ENCODE measurements at places on chromosomes 6 and 20.

- no peak for DNase-seq
Measured at GRCh38 chr6:14317387-14317970, 199.9 kb downstream of the CD83 start.

GRCh38 chr6:149859368-149859767, 4.8 kb downstream of the LRP11 start:
- no peak for DNase-seq

DNA sequence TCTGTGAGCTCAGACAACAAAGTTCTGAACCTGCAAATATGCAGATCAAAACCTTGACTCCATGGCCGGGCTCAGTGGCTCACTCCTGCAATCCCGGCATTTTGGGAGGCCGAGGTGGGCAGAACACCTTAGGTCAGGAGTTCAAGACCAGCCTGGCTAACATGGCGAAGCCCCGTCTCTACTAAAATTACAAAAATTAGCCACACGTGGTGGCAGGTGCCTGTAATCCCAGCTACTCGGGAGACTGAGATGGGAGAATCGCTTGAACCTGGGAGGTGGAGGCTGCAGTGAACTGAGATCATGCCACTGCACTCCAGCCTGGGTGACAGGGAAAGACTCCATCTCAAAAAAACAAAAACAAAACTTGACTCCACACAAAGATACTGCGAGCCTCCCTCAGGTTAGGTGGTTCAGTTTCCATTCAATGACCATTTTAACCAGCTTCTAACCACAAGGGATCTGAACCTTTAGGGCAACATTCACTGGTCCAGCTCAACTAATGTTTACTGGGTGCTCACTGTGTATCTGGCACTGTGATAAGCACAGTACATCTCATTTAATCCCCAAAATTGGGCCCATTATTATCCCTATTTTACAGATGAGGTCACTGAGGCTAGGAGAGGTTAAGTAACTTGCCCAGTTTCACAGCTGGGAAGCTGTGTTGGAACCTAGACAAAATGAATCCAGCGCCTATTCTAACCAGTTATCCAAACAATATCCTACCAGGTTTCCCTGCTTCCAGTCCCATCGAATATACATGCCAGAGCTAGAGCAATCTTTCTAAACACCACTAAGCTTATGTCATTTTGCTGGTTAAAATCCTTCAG, 1.8 kb downstream of the SNRPB start:
- DNase-seq = no peak

GRCh38 chr20:61963885-61964674, 101.6 kb downstream of the TAF4 start:
- no peak for DNase-seq

DNA sequence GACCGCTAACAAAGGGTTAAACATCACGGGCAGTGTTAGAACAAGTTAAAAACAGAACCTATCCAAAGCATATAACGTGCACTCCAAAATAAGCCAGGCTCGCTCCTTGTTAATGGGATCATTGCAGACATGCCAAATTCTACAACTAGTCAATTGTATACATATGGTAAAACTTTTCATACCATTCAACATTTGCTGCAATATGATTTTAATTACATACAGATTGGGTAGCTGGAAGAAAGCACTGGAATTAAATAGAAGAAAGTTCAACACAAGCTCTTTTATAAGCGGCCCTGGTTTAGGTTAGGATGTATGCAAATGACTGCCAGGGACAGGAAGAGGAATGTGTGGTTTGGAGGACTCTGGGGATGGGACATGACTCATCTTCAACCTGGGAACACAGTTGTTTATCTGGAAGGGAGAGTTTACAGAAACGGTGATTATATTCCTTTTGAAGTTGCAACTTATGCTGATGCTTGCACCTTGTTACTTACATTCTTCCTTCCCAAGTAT, 62.5 kb upstream of the TIAM2 start:
- DNase-seq = no peak

GRCh38 chr6:110357298-110357663, 868 bp downstream of the METTL24 start:
- no peak for DNase-seq

- peak; percentile 25 for DNase-seq
Measured at GRCh38 chr6:105363100-105363754, 39.7 kb downstream of the PREP start.

GRCh38 chr20:63273635-63274380, 1.2 kb downstream of the ARFGAP1 start:
- DNase-seq = no peak

DNA sequence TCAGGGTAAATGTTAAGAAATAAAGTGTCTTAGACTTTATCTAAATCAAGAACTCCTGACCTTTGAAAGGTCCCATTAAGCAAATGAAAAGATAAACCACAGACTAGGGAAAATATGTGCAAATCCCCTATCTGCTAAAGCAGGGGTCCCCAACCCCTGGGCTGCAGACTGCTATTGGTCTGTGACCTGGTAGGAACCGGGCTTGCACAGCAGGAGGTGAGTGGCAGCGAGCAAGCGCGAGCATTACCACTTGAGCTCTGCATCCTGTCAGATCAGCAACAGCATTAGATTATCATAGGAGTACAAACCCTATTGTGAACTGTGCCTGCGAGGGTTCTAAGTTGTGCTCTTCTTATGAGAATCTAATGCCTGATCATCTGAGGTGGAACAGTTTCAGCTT, 42.4 kb downstream of the LCA5 start:
- DNase-seq = no peak

DNA sequence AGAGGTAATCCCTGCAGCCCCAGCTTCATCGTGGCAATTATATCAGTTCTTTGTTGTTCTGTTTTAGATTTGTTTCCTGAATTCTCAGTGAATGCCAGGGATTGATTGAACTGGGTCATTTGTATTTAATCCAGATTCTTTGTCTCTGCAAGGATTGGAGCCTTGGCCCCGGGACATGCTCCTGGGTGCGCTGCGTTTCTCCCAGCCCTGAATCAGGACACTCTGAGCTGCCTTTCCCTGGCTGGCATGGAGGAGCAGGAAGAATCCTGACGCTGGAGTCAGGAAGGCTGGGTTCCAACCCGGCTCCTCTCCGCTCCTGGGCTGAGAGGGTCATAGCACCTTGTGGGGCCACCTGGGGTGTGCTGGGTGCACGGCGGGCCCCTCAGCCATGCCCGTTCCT, 545.6 kb downstream of the QKI start:
- no peak for DNase-seq

GRCh38 chr6:149580880-149581279, 14.7 kb downstream of the GINM1 start:
- DNase-seq = no peak

GRCh38 chr20:4110885-4111284, 95.5 kb upstream of the RNF24 start:
- no peak for DNase-seq

GRCh38 chr6:136510782-136511181, 39.4 kb downstream of the MAP7 start:
- no peak for DNase-seq

GRCh38 chr6:153129873-153130514, 1.1 kb downstream of the RGS17 start:
- DNase-seq = peak; percentile 42

- DNase-seq = no peak
Measured at GRCh38 chr20:47686545-47686944, 98.7 kb downstream of the SULF2 start.

DNA sequence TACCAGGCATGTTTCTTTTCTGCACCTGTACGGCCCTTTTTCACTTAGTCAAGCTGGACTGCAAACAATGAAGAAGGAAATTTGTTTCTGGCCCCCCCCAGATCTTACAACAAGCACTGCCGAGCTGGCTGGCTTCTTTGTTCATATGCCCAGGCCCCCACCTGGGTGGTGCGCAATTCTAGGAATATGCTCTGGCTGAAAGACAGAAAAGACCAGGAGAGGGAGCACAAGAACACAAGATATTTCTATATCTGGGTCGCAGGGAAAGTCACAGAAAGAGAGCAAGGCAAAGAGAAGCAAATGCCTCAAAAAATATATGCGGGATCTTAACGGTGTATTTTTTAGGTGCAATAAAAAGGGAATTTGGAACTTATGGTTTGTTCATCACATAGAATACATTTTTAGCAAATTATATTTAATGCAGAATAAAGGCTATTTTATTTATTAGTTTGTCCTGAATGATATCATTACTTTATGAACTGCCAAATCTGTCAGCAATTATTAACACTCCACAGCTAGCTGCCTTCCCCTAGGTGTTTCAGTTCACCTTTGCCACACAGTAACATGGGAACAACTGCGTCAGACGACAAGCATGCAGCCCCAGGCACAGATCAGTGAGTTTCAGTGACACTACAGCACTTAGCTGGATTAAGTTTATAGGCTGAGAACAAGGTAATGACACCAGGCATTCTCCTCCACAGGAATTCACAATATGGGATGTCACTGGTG, 76.5 kb downstream of the GJA10 start:
- DNase-seq = peak; percentile 49

- DNase-seq = no peak
Measured at GRCh38 chr6:132388291-132388690, 13.0 kb downstream of the MOXD1 start.

GRCh38 chr6:53302678-53303360, 45.9 kb downstream of the ELOVL5 start:
- no peak for DNase-seq

DNA sequence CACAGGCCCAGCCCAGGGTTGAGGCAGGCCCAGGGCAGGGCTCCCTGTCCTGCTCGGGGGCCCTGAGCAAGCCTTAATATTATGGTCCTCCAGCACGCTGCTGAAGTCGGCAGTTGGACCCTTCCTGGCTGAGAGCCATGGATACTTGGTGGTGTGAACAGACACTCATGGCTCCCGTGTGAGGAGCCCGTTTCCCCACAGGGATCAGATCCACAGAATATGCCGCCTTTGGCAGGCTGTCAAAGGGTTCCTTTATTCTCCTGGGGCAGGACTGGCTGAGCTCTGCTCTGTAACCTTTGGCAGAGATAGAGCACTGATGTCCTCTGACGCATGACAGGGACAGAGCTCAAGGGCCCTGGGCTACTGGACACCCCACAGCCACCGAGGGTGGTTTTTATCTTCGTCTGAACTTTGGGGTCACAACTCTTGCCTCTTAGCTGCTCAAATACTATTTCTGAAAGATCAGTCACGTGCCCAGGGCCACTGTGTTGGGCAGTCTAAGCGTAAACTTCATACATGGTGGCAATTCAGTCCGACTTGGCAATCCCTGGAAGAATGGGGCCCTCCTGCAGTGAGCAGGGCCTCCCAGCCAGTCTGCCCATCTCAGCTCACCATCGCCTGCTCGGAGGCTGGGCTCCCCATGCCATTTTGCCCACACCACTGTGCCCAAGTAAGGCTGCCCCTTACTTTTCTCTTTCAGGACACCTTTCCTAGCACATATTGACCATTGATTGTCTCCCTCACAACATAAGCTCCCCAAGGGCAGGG, 49.1 kb downstream of the TTI1 start:
- peak; percentile 56 for DNase-seq

DNA sequence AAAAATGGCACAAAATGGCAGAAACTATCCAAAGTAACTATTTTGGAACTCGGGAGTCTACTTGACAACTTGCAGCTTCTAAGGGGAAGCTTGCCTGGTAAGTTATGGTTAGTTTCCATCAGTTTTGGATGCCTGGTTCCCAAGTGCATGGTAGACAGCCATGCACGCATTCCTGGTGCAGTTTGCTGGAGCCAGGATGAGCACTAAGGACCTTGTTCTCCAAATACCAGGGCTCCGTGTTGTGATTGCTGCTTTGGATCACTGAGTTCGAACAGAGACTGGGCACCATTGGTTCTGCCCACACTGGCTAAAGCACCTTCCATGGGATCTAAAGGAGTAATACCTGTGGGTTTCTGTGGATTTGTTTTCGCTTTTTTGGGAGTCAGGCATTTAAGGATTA, 103.7 kb downstream of the FAM120B start:
- no peak for DNase-seq

DNA sequence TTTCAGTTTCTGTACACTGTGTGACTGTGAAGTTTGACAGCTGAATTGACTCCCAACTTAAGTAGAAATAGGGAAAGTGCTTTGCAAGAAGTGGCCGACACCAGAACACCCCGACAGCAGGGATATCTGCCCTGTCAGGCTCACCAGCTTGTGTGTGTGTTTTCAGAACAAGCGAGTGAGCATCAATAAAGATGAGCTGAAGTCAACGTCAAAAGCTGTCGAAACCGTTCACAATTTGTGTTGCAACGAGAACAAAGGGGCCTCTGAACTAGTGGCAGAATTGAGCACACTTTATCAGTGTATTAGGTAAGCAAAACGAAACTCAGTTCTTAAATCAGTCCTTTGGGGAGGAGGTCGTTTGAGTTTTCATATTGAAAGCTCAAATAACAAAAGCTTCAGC, 10.7 kb downstream of the NELFCD start:
- DNase-seq = no peak

GRCh38 chr6:32223258-32224235, at the start of gene NOTCH4:
NOTCH4 (minus strand) TSS chr6:32224067; CDS start chr6:32223928, 139 bp downstream.
- DNase-seq = no peak

GRCh38 chr6:131290955-131291354, 155.7 kb downstream of the AKAP7 start:
- DNase-seq = no peak

DNA sequence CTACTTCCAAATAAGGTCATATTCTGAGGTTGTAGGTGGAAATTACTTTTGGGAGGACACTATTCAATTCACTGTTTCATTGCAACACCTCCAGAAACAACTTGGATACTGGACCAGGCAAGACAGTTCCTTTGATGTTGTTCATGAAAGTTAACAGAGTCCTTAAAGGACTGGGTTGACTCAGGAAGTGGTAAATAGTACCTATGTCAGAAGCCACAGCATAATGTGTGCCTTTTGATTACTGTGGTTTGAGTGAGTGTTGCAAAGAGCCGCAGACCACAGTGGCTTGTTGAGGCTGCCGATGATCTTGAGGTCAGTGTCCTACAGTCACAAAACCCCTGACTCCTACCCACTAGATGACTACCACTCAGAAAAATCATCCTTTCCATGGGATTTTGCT, 10.9 kb downstream of the IL20RA start:
- DNase-seq = no peak

DNA sequence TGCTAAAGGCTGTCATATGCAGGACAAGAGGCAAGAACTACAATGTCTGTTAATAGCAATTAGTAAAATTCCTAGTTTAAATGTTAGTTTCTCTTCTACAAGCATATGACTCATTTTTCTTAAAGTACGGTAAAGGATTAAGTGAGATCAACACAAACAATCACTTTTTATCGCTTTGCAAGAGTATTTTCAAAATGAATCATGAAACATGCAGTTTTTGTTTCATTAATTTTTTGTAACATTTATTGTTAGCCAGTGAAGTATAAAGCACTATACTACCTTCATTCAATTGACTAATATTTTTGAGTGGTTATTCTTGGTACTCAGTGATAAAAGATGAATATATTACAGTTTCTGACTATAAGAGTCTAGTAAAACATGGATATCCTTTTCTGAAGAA, 138.6 kb downstream of the AHI1 start:
- no peak for DNase-seq

- DNase-seq = no peak
Measured at GRCh38 chr6:160437154-160437553, 89.0 kb downstream of the SLC22A3 start.

DNA sequence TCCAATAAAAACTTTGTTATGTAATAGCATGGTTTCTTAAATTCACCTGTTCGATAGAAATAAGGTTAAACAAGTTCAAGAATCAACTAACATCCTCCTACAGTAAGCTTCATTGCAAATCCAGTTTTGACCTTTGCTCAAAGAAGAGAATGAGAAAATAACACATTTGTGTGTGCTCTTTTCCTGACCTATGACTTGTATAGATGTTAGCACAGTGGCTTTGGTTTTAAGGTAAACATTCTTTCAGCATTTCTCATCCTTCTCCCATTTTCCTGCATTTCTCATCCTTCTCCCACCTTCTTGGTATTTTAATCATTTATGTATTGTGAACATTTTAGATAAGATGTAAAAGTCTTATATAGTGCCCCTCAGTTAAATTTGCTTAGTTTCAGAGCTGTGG, 73.9 kb downstream of the PLCB1 start:
- no peak for DNase-seq
